ENCODE measurements at places on chromosomes 5 and 9. TPM values are rescaled to one million over a fixed set of nuclear protein-coding genes. Genes with fewer than 3 reads are reported as not detected.

GRCh38 chr9:82504620-82505019 is 516.0 kb downstream of the SPATA31D1 start:
- peaks cover 5% of the 10 kb centered on the region for H3K4me1 ChIP-seq
- no peak overlapping the region for H3K4me3 ChIP-seq
- no peak for DNase-seq
- no peaks in the 10 kb centered on the region for H3K36me3 ChIP-seq
- H3K27me3 ChIP-seq: no peaks in the 10 kb centered on the region
- no peak overlapping the region for H3K27ac ChIP-seq

DNA sequence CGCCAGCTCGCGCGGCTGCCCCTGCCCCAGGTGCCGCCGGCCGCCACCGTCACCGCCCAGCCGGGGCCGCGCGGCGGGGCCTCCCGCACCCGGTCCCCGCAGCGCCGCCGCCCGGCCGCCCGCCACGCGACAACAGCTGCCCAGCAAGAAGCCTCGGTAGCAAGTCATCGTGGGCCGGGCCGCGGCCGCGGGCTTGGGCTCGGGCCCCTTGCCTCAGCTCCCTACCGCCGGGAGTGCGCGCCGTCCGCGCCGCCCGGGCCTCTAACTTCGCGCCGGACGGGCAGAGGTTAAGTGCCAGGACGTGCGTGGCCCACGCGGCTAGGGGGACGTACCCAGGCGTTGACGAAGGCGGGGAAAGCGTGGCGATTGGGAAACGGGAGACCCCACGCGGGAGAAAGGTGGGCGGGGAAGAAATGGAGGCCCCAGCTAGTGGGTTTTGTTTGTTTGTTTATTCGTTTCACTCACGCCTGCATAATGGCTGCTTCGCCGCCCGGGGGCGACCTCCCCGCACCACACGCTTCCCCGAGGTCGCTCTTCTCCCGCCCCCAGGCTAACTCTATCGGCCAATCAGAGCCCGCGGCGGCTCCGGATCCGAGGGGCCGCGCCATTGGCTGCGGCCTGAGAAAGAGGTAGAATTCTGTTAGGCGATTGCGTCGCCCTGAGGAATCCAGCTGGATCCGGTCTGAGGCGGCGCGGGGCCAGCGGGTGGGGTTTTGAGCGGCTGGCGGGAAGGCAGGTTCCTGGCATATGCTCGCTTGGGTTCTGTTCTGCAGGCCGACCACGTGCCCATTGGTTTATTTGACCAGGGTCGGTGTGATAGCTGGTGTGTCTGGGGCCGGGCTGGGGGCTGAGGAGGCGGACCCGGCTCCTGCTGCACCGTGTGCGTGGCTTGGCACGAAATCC is at the start of gene NADK2:
NADK2 (minus strand) TSS at position 295 of the 903 bp plus-strand sequence; CDS start at position 168, 127 bp downstream.
- H3K36me3 ChIP-seq: no peaks in the 10 kb centered on the region
- H3K4me3 ChIP-seq: peak within 1 kb of the TSS; percentile 95
- H3K4me1 ChIP-seq: peaks cover 52% of the 10 kb centered on the region
- peak within 1 kb of the TSS; percentile 98 for H3K27ac ChIP-seq
- peak; percentile 95 for DNase-seq

DNA sequence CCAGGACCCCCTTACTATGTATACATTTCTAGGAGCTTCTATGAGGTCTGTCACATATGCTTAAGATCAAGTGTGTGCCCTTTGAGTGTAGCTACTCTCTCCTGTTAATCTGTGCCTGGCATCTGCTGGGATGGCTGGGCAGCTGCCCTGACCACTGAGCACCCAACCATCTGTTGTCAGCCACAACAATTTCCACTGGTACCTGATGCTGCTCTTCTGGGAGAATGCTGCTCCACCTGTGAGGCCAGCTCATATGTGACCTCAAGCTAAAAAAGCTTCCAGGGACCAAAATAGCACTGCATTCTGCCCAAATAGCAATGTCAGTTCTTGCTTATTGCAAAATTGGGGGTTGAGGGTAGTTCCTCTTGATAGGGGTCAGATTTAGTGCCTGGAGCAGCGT is 595.6 kb downstream of the RAB3C start:
- H3K27ac ChIP-seq: no peak overlapping the region
- no peaks in the 10 kb centered on the region for H3K27me3 ChIP-seq
- no peak for DNase-seq
- H3K4me1 ChIP-seq: peaks cover 9% of the 10 kb centered on the region

DNA sequence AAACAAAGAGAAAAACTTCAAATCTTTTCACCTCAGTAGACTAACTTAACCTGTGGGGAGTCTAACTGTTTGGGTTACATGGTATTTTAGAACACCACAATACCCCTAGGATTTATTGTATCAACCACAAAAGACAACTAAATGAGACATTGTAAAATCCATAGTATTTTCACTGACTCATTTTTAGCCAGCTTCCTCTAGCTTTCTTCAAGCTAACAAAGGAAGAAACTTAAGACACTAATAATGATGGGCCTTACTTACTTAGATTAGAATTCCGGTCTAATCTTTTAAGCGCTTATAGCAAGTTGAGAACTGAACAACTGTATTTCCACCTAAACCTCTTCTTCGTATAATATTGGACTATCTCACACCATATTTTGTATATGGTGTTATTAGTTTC is 529.3 kb downstream of the DMRTA1 start:
- no peaks in the 10 kb centered on the region for H3K4me1 ChIP-seq
- no peak overlapping the region for H3K27ac ChIP-seq
- H3K4me3 ChIP-seq: no peak overlapping the region
- H3K27me3 ChIP-seq: no peaks in the 10 kb centered on the region
- H3K36me3 ChIP-seq: no peaks in the 10 kb centered on the region

GRCh38 chr5:83564069-83564749 is 92.7 kb downstream of the VCAN start:
- no peaks in the 10 kb centered on the region for H3K27me3 ChIP-seq
- no peaks in the 10 kb centered on the region for H3K36me3 ChIP-seq
- DNase-seq: no peak

DNA sequence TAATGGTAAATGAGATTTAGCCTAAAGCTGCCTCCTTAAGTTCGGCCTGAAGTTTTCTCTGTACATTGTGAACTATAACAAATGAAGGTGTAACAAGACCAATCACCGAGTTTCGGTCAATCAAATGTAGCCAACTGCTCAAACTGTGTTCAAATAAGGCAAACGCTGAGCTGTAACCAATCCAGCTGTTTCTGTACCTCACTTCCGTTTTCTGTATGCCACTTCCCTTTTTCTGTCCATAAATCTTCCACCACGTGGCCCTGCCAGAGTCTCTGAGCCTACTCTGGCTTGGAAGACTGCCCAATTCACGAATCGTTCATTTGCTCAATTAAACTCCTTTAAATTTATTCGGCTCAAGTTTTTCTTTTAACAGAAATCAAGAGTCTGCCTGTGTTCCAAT is 193.5 kb upstream of the KLF9 start:
- H3K27me3 ChIP-seq: no peaks in the 10 kb centered on the region
- no peaks in the 10 kb centered on the region for H3K36me3 ChIP-seq
- no peak overlapping the region for H3K4me3 ChIP-seq

DNA sequence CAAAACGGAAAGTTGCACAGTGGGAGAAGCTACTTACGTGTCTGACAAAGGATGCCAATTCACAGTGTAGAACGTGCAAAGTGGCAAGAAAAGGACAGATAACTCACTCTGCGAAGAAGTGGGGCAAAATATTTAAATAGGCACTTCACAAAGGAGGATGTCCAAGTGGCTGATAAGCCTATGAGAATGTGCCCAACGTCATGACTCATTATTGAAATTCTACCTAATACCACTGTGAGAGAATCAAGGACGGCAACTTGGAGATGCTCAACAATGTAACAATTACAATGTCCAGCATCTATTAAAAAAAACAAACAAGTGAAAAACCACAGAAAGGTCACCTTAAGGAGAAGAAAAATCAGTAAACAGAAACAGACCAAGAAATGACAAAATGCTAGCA is 59.0 kb downstream of the NACC2 start:
- peaks cover 11% of the 10 kb centered on the region for H3K36me3 ChIP-seq
- no peak overlapping the region for H3K4me3 ChIP-seq
- DNase-seq: no peak
- no peak overlapping the region for H3K27ac ChIP-seq

GRCh38 chr9:123262338-123262737 is 6.0 kb downstream of the STRBP start:
- H3K27ac ChIP-seq: no peak overlapping the region
- no peaks in the 10 kb centered on the region for H3K36me3 ChIP-seq
- no peak overlapping the region for H3K4me3 ChIP-seq
- no peaks in the 10 kb centered on the region for H3K27me3 ChIP-seq
- H3K4me1 ChIP-seq: peaks cover 3% of the 10 kb centered on the region

DNA sequence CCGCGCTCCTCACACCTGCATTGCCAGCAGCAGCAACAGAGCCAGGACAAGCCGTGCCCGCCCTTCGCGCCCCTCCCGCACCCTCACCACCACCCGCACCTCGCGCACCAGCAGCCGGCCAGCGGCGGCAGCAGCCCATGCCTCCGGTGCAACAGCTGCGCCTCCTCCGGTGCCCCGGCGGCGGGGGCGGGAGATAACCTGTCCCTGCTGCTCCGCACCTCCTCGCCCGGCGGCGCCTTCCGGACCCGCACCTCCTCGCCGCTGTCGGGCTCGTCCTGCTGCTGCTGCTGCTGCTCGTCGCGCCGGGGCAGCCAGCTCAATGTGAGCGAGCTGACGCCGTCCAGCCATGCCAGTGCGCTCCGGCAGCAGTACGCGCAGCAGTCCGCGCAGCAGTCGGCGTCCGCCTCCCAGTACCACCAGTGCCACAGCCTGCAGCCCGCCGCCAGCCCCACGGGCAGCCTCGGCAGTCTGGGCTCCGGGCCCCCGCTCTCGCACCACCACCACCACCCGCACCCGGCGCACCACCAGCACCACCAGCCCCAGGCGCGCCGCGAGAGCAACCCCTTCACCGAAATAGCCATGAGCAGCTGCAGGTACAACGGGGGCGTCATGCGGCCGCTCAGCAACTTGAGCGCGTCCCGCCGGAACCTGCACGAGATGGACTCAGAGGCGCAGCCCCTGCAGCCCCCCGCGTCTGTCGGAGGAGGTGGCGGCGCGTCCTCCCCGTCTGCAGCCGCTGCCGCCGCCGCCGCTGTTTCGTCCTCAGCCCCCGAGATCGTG is 517 bp downstream of the KCNN2 start:
- H3K36me3 ChIP-seq: no peaks in the 10 kb centered on the region
- peaks cover 44% of the 10 kb centered on the region for H3K27me3 ChIP-seq
- H3K4me1 ChIP-seq: peaks cover 40% of the 10 kb centered on the region
- peak; percentile 16 for DNase-seq

- H3K27ac ChIP-seq: no peak overlapping the region
- H3K27me3 ChIP-seq: peaks cover 21% of the 10 kb centered on the region
- H3K4me3 ChIP-seq: no peak overlapping the region
- H3K4me1 ChIP-seq: no peaks in the 10 kb centered on the region
These were observed 33.2 kb upstream of the IL7R start for GRCh38 chr5:35823347-35824098.

- DNase-seq: no peak
- no peaks in the 10 kb centered on the region for H3K36me3 ChIP-seq
- H3K27me3 ChIP-seq: peaks cover 93% of the 10 kb centered on the region
These were observed 131.4 kb downstream of the MRPL36 start for GRCh38 chr5:1668141-1668721.

The GPR151 gene
- total RNA-seq: not detected

The APBA1 gene
- 3.0 TPM for total RNA-seq

The HRCT1 gene
- 6.2 TPM for total RNA-seq

The P4HA2 gene
- 80.5 TPM for total RNA-seq

The LCN2 gene
- not detected for total RNA-seq

The TAS2R1 gene
- not detected for total RNA-seq

The DIPK1B gene
- 21.4 TPM for total RNA-seq

The ADAMTS2 gene
- total RNA-seq: 4.6 TPM

The LCN12 gene
- 7.8 TPM for total RNA-seq

Measured in left ventricle myocardium inferior (tissue), 1 donor.